ENCODE measurements at places on chromosomes 5 and 9.

GRCh38 chr5:153796527-153796926 lies 242.2 kb downstream of the FAM114A2 start:
- no peak for DNase-seq

GRCh38 chr5:55904152-55904551 lies 53.0 kb downstream of the IL31RA start:
- no peak for DNase-seq

DNA sequence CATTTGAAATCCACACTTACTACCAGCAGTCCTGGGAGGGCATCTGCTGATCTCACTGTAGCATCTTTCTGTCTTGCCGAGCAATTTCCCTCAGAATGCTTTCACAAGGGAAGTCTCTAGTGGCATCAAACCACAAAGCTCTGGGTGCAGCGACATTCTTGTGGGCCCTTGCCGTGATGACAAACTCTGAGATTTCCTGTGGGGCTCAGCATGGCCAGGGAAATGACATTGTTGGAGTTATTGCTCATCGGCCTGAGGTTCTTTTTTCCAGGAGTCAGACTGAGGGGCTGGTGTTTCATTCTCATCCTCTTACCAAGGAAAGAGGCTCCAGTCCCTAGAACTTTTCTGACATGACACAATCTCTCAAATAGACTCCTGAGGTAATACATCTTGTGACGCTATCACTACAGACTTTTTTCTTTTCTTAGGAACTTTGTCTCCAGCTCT lies 51.4 kb downstream of the PFDN1 start:
- DNase-seq, result peak; percentile 73

DNA sequence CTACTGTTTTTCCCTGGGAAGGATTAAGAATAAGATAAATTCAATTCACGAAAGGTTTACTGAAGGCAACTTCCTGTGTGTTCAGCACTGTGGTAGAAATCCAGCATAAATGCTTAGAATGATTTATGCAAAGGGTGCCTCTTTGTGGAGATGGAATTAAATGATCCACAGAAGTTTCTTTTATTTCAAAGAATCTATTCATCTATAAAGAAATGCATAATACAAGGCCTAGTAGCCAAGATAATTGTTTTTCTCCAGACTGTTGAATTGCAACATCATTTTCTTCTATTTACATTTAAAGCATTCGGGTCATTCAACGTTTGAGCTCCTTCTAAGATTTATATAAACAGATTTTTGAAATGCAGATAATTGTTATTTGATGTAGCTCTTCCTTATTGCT lies 138.8 kb upstream of the NFIL3 start:
- no peak for DNase-seq

DNA sequence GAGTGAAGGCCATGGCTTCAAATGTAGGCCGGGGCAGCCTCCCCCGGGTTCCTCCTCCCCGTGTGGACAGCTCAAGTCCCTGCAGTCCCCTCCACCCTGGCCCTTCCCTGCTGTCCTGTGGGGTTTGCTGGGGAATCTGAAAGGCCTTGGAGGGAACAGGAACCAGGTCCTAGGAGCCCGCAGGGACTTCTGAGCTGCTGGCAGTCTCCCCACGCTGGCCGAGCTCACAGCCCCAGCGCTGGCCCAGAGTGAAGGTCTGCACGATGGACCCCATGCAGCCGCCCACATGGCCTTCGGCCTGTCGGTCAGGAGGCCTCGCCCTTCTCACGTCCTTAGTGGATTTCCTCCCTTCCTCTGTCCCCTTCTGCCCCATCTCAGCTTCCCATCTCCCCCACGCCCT lies 25.7 kb upstream of the NOTCH1 start:
- DNase-seq, result no peak

DNA sequence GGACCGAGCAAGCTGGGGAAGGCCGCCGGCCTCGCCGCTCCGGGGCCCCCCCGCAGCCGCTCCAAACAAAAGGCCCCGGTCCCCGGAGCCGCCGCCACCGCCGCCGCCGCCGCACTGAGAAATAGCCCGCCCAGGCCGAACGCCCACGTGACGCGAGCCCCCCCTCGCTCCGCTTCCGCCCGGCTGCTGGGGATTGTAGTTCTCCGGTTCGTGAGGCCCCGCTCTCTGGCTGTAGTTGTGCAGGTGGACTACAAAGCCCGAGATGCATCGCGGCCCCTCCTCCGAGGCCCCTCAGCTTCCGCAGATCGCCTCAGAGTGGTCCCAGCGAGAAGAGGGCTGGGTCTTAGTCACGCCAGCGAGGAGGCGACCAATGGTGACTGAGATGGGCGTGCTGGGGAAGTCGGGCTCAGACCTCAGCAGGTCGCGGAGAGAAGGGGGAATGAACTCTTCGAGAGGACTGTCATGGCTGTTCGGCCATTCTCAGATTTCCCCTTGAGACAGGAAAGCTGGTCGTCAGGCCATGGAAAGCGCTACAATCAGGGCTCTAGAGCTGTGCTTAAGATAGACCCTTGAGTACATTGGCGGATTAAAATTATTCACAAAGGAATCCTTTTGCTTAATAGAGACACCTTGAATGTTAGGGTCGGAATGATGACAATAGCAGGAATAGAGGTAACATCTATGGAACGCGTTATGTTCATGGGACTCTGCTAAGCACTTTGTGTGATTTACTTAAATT lies 489 bp upstream of the PANK3 start:
- peak; percentile 98 for DNase-seq

- DNase-seq, result no peak
Measured at GRCh38 chr5:98175474-98175873, 598.0 kb upstream of the RGMB start.

- no peak for DNase-seq
Measured at GRCh38 chr5:181050016-181050415, 9.9 kb downstream of the BTNL9 start.

GRCh38 chr9:124758061-124758460 lies 13.1 kb downstream of the NR6A1 start:
- no peak for DNase-seq

DNA sequence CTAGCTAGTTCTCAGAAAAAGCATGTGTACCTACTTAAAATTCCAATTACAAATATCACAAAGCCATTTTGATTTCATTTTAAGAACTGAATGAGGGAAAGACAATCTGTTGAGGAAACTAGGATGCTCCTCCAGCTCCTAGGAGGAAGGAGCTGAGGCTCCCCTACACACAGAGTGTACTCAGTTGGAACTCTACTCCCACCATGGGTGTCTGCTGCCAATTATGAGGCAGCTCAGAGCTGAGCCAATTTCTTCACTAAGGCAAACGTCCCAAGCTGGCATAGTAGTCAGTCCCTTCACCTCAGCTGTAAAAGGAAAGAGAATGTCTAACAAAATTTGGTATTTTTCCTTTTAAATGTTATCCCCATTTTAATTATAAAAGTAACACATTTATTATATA lies 300.0 kb upstream of the TRPC7 start:
- no peak for DNase-seq

- DNase-seq, result no peak
Measured at GRCh38 chr5:80223561-80223960, 32.3 kb downstream of the SERINC5 start.

DNA sequence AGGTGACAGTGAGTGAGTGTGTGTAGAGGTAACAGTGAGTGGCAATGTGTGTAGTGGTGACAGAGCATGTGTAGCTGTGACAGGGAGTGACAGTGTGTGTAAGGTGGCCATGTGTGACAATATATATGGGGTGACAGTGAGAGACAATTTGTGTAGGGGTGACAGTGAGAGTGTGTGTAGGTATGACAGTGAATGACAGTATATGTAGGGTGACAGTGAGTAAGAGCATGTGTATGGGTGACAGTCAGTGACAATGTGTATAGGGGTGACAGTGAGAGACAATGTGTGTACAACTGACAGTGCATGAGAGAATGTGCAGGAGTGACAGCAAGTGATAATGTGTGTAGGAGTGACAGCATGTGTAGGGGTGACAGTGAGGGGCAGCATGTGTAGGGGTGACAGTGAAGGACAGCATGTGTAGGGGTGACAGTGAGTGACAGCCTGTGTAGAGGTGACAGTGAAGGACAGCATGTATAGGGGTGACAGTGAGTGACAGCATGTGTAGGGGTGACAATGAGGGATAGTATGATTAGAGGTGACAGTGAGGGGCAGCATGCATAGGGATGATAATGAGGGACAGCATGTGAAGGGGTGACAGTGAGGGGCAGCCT lies 10.1 kb upstream of the GAPT start:
- no peak for DNase-seq

DNA sequence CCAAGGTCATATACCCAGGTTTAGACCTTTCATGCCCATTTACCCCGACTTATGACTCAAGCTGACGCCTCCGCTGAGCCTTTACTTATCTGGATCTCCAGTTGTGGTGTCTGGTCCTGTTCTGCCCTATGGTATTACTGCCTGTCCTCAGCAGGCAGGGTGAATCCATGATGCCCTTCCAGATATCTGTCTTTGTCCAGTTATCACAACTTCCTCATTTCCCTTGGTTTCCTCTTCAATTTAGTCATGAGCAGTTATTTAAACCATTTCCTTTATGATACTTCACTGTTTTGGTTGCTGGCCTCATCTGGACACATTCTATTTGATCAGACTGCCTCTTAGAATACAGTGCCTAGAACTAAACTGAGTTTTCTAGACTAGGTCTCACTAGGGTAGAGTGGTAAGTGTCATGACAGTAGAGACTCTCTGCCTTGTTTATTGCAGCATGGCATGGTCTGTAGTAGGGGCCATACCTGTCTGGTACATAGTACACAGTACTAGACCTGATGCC lies 93.3 kb downstream of the MELK start:
- DNase-seq, result no peak

GRCh38 chr9:100351508-100351907 lies 1.2 kb downstream of the TEX10 start:
- DNase-seq, result no peak

DNA sequence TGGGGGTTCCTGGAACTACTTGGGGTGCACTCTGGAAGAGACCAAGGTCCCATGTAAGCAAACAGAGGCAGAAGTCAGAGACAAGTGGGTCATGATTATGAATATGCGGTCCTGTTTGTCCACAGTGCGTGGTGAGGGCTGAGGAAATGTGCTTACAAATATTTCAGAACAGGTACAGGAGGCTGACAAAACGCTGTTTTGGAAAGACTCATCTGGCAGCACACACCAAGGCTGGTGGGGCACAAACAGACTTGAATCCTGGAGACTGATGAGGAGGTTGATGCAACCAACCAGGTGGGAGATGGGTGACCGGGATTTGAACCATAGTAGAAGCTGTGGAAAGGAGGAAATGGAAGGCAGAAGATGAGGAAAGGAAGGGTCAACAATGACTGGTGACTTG lies 83.8 kb downstream of the ADRB2 start:
- DNase-seq, result no peak

DNA sequence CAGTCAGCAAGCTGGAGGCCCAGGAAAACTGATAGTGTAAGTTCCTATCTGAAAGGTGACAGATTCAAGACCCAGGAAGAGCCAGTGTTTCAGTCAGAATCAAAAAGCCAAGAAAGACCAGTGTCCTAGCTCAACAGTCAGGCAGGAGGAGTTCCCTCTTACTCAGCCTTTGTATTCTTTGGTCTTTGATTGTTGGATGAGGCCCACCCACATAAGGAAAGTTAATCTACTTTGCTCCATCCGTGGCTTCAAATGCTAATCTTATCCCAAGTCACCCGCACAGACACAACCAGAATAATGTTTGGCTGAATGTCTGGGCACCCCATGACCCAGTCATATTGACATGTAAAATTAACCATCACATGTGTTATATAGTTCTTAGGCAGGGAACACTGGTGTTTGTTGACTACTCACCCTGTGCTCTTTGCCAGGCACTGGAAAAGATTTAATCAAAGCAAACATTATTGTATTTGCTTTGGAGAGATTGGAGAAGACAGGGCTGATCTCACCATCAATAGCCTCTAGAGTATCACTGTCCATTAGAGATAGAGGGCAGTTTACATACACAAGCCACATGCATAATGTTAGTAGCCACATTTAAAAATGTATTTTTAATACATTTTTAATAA lies 96.3 kb upstream of the KCNN2 start:
- DNase-seq, result no peak

GRCh38 chr9:28774433-28775235 lies 1201.4 kb upstream of the C9orf72 start:
- no peak for DNase-seq

DNA sequence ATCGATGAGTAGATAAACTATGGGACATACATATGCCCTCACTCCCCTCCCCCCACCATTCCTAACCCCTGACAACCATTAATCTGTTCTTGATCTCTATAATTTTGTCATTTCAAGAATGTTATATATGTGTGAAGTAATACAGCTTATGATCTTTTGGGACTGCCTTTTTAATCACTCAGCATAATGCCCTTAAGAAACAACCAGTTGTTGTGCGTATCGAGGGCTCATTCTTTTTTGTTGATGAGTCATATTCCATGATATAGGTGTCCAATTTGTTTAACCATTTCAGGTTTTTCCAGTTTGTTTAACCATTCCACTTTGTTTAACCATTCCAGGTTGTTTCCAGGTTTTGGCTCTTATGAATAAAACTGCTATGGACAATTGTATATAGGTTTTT lies 75.6 kb downstream of the ARHGEF28 start:
- no peak for DNase-seq

GRCh38 chr9:72951520-72952380 lies 1.1 kb downstream of the ALDH1A1 start:
- no peak for DNase-seq

DNA sequence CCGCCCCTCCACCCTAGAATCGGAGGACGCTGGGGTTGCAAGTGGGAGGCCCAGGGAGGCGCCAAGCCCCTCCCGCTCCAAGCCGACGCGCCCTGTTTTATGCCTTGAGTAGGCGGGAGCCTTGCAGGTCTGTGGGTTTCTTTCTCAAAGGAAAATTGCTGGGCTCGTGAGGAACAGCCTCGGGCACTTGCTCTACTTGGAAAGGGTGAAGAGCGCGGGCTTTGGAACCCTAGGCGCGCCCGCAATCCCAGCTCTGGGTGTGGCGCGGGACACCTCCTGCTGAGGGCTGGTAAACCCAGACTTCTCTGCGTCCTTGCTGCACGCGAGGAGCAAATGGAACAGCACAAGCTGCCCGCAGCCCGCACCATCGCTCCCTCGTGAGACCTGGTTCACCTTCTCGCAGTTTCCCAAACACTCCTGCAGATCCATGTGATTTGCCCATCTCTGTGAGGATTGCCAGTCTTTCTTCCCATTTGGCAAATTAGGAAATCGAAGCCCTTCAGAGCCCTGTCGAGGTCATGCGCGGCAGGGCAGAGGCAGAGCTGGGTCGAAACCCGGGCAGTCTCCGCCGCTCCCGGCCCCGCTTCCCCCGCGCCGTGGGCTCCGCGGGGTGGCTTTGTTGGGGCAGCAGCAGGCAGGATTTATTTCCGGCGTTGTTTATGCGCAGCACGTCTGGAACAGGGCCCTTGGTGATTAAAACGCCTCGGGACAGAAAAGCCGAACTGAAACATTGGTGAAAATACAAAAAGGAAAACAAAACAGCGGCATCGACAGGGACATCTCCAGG lies 98.4 kb upstream of the CPLX2 start:
- no peak for DNase-seq

GRCh38 chr5:13998254-13998653 lies 53.8 kb upstream of the DNAH5 start:
- DNase-seq, result no peak

DNA sequence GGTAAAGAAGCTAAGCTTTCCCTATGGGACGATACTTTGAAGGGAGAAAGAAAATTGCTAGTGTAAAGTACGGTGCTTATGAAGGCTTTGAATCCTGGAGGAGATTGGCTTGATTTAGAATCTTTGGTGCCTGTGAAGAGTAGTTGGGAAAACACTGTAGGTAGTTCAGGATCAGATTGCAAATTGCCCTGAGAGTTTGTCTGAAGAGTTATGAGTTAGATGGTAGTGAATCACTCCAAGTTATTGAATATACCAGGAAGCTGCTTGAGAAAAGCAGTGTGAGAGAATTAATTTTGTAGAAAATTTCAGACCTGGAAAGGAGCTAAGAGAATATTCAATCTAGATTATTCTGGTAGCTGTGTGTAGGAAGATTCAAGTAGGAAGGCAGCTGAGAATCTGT lies 11.5 kb downstream of the MAN2A1 start:
- no peak for DNase-seq
